Prostate gland (tissue), 2 donors: ENCODE measurements at places on chromosomes 5 and 9.
A peak's percentile ranks its signal among the peaks of the same experiment; 100 is the strongest.

GRCh38 chr5:14445013-14445412 lies 136.6 kb upstream of the OTULINL start:
- no peak for DNase-seq

DNA sequence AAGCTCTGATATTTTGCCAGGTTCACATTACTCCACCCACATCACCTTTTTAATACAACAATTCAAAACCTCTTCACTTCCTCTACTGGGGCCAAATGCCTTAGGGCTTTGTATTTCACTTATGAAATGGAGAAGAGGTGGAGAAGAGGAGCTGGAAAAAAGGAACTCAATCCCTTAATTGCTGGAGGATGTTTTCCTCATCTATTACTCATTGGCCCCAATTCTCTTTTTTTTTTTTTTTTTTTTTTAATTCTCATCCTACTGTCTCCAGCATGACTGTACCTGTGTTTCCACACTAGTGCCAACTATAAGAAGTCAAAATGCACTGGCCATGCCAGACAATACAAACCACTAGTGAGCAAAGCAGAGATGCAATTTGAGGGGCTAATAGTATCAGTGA lies 20.9 kb downstream of the FAM13B start:
- no peak for DNase-seq

DNA sequence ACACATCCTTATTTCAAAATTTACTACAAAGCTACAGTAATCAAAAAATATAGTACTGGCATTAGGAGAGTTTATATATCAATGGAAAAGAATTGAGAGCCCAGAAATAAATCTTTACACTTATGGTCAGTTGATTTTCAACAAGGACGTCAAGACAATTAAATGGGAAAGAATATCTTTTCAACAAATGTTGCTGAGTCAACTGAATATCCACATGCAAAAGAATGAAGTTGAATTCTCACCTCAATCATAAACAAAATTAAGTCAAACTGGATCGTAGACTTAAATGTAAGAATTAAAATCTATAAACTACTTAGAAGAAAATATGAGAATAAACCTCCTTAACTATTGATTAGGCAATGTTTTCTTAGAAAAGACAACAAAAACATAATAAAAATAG lies 61.5 kb upstream of the PRR16 start:
- no peak for DNase-seq

GRCh38 chr9:135910757-135911156 lies 3.4 kb upstream of the CAMSAP1 start:
- no peak for DNase-seq

DNA sequence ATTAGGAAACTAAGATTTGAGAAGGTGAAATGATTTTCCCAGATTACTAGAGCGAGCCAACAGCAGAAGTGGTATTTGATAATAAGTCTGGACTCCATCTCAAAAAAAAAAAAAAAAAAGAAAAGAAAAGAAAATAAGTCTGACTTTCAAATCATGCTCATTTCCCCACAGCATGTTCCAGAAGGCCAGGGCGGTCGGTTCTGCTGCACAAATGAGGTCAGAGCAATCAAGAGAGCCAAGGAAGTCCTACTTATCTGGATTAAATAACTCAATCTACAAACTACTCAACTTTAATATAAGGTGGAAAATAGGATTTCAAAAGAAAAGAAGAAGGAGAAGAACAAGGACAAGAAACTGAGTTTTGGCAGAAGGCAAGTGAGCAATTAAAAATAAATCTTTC lies 130.4 kb upstream of the RASA1 start:
- no peak for DNase-seq

DNA sequence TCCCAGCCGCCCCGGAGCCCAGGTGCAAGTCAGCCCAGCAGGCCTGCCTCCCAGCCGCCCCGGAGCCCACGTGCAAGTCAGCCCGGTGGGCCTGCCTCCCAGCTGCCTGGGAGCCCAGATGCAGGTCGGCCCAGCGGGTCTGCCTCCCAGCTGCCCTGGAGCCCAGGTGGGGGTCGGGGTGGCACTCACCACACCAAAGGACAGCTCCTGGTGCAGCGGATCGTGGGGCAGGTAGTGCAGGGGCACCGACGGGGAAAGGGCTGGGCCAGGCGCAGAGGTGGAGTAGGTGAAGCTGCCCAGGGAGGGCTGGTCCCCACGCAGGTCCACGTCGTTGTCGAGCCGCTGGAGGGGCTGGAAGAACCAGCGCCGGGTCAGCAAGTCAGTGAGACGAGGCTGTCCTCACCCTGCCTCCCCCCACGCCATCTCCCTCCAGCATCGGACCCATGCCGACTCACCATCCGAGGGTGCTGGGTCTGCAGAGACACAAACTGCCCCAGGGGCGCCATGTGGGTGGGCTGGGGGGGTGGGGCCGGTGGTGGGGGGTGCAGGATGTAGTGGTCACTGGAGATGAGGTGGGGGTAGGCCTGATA lies 6.7 kb downstream of the RNF44 start:
- DNase-seq = no peak

DNA sequence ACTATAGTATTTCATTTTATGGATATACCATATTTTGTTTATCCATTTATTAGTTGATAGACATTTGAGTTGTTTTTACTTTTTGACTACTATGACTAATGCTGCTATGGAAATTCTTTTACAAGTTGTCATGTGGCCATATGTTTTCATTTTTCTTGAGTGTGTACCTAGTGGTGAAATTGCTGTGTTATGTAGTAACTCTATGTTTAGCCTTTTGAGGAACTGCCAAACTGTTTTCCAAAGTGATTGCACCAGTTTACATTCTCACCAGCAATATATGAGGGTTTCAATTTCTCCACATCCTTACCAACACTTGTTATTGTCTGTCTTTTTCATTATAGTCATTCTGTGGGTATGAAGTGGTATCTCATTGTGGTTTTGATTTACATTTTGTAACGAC lies 75.4 kb downstream of the GRIA1 start:
- no peak for DNase-seq

DNA sequence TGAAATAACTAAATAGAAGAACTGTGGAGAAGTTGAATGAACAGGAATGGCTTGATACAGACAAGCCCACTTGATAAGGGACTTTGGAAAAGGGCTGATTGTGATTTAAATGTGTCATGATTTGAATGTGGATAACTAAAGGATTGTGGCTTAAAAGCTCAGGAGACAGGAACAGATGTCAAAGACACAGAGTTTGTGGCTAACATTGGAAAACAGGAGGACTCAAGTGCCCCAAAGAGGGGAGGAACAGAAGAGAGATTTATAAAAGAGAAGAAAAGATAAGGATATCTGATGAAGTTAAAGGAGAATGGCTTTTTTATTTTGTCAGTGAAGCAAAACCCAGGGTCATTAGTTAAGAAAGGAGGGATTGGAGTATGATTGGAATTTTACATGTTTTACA lies 124.2 kb upstream of the TRPM3 start:
- DNase-seq = no peak

DNA sequence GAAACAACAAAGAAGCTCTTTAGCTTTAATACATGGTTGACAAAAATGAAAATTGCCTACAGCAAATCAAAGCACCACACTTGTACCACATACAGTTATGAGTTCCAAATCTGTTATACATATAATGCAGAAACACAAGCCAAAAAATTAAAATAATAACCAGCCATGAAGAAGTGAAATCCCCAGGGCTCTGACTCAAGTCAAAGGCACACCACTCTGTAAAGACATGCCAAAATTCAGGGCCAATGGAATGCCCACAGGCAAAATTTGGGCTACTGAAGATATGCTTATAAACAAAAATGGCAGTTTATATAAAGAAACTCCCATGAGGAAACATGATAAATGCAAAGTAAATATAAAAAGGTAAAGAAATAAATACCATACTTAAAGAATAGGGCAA lies 29.0 kb downstream of the THBS4 start:
- no peak for DNase-seq

GRCh38 chr9:114452219-114453165 lies 52.8 kb downstream of the WHRN start:
- DNase-seq = no peak

GRCh38 chr5:158119961-158120723 lies 261.2 kb upstream of the CLINT1 start:
- DNase-seq = no peak

- DNase-seq = no peak
Measured at GRCh38 chr9:36249189-36249588, 9.1 kb downstream of the GNE start.

GRCh38 chr5:125228363-125229070 lies 482.1 kb upstream of the ZNF608 start:
- DNase-seq = no peak

- DNase-seq = no peak
Measured at GRCh38 chr9:68843239-68843638, 138.2 kb downstream of the PIP5K1B start.

- no peak for DNase-seq
Measured at GRCh38 chr5:171264843-171265242, 44.2 kb upstream of the TLX3 start.

- no peak for DNase-seq
Measured at GRCh38 chr9:38360839-38361472, 31.5 kb upstream of the ALDH1B1 start.

- no peak for DNase-seq
Measured at GRCh38 chr9:91943478-91944470, 6.3 kb downstream of the ROR2 start.

GRCh38 chr5:148740966-148741742 lies 85.3 kb upstream of the ADRB2 start:
- DNase-seq = peak; percentile 20

GRCh38 chr5:50889790-50890189 lies 223.4 kb downstream of the PARP8 start:
- no peak for DNase-seq

DNA sequence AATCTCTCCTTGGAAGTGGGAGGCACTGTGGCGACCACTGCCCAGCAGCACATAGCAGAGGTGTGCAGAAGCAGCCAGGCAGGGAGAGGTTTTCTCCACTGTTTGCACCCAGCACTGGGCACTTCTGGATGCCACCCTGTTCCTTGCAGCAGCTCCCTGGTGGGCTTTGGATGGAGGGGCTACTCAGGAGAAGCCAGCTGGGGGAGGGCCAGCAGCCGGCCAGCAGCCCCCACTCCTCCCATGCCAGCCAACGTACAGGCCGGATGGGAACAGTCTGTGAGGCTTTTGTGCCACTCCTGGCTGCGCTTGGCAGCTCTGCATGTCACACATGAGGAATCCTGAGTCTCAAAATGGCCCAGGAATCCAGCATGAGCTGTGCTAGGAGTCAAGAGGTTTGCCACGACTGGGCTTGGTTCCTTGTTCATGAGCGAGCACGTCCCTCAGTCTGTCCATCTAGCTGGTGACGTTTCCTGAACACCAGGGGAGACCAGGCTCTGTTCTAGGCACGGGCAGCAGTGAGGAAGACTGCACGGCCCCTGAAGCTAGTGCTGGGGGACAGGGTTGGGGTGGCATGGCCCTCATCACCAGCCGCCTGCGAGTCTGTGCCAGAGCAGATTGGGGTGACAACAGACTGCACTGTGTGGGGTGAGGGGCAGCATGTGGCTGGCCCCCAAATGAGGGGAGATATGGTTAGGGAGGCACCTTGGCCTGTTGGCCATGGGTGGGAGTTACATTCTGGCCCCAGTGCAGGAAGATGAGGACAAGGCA lies 10.1 kb downstream of the PHF2 start:
- no peak for DNase-seq

- no peak for DNase-seq
Measured at GRCh38 chr9:124812441-124812876, 35.5 kb downstream of the OLFML2A start.

- DNase-seq = no peak
Measured at GRCh38 chr5:177085985-177086653, 596 bp upstream of the FGFR4 start.

DNA sequence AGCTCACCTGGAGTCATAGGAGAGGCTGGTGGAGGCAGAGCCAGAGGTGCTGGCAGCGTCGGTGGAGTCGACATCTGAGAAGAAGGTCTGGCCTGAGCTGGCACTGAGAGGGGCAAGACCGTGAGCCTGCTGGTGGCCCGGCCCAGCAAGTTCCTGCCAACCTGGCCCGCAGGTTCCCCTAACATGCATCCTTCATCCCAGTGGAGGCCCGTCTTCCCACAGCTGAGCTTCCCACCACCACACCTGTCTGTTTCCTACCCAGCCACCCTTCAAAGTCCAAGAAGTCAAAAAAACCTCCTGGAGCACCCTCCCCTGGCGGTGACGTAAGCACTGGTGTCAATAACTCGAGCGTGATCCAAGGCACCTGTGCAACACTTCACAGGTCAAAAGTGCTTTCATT lies 16.9 kb downstream of the PHF19 start:
- no peak for DNase-seq

GRCh38 chr9:752201-752600 lies 89.3 kb upstream of the DMRT1 start:
- no peak for DNase-seq
